ENCODE measurements at places on chromosomes 1 and 21. TPM values are rescaled to one million over a fixed set of nuclear protein-coding genes. Genes with fewer than 3 reads are reported as not detected.

The LRRC53 gene
- polyA plus RNA-seq = not detected

The CLDN14 gene
- not detected for polyA plus RNA-seq

The KRTAP19-2 gene
- polyA plus RNA-seq = not detected

The NBPF12 gene
- 10.2 TPM for polyA plus RNA-seq

The TMEM9 gene
- polyA plus RNA-seq = 25.4 TPM

The PGBD5 gene
- not detected for polyA plus RNA-seq

The KRTAP21-2 gene
- polyA plus RNA-seq = not detected

The PLA2G5 gene
- polyA plus RNA-seq = not detected

The OR2L2 gene
- not detected for polyA plus RNA-seq

The FCGR1A gene
- polyA plus RNA-seq = 0.43 TPM
